ENCODE measurements at places on chromosomes 2 and 18. TPM values are rescaled to one million over a fixed set of nuclear protein-coding genes. Genes with fewer than 3 reads are reported as not detected.

Gene GREB1L
- total RNA-seq = not detected

Gene KYNU
- total RNA-seq = not detected

Gene AQP12A
- total RNA-seq = not detected

GRCh38 chr2:80378-80777, 34.1 kb upstream of the FAM110C start:
- no peak for DNase-seq

DNA sequence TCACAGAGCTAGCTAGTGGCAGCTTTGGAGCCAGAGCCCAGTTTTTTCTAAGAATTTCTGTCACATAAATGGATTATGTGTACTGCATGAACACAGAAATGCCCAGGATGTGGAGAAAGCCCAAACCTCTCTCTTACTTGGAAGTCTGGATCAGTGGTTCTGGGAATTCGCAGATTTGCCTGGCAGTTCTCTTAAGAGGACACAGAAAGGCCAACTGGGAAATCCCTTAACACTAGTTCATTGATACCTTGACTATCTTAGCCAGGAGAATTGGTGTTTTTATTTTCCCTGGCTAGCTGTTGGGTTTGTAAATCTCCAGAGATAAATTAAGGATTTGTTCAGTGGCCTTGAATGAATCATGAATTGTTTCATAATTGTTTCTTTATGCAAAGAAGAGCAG, 95.3 kb downstream of the DPP10 start:
- DNase-seq = no peak

GRCh38 chr2:201452922-201453643, 1.5 kb downstream of the STRADB start:
- peak; percentile 50 for DNase-seq

DNA sequence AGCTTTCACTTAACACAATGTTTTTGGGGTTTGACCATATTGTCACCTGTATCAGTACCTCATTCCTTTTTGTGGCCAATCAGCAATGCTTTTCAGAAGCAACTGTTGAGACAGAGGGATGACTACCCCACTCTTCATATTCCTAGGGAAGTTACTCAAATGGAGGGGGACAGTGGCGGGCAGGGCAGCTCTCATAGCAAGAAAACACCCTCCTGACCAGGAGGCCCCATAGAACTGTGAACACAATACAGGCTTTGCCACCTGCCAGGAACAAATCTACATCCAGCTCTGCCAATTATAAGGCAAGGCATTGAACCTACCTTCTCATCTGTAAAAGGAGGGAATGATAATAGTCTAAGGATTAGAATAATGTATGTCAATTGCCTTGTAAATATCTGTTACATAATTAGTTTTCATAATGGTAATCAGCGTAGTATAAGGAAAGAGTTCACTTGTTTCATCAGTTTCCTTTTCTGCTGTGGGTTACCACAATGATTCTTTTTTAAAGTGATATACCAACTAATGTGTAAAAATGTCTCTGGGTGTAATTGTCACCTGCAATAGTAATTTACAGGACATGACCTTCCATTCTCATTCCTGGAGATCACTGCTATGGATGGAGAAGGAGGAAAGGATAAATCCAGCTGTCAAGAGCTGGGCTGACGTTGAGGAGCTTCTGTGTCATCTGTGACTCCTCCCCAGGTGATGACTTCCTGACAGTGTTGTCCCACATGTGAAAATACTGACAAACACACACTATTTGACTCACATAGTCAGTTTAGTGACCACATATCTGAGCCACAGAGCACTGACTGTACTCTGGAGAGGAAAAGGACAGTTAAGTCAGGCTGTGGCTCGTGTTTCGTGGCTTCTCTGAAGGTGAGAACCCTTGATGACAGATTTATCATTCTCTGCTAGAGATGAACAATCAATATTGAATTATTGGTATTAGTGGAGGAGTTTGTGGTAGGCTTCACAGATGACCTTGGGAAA, 13.5 kb downstream of the ALPK2 start:
- peak; percentile 89 for DNase-seq

GRCh38 chr2:112772911-112773475, 8.6 kb upstream of the CKAP2L start:
- DNase-seq = no peak

- no peak for DNase-seq
These were observed 94.2 kb upstream of the LHCGR start for GRCh38 chr2:48849770-48850169.

GRCh38 chr2:153004627-153005026, 286.2 kb downstream of the ARL6IP6 start:
- DNase-seq = no peak
